ENCODE measurements at places on chromosomes 16 and 17. TPM values are rescaled to one million over a fixed set of nuclear protein-coding genes. Genes with fewer than 3 reads are reported as not detected.

- no peak for DNase-seq
Observed at GRCh38 chr17:42924891-42925290, 24.3 kb downstream of the G6PC1 start.

DNA sequence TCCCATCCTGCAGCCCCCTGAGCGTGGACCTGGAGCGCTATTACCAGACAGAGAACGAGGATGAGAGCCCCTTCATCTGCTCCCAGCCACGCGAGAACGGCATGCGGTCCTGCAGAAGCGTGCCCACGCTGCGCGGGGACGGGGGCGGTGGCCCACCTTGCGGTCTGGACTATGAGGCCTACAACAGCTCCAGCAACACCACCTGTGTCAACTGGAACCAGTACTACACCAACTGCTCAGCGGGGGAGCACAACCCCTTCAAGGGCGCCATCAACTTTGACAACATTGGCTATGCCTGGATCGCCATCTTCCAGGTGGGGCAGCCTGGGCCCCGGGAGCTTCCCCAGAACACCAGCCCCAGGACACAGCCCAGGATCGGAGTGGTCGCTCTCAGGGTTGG lies 12.0 kb downstream of the CACNA1G start:
- DNase-seq, result no peak

GRCh38 chr16:67258161-67258835 lies 9.5 kb downstream of the SLC9A5 start:
- DNase-seq, result no peak

DNA sequence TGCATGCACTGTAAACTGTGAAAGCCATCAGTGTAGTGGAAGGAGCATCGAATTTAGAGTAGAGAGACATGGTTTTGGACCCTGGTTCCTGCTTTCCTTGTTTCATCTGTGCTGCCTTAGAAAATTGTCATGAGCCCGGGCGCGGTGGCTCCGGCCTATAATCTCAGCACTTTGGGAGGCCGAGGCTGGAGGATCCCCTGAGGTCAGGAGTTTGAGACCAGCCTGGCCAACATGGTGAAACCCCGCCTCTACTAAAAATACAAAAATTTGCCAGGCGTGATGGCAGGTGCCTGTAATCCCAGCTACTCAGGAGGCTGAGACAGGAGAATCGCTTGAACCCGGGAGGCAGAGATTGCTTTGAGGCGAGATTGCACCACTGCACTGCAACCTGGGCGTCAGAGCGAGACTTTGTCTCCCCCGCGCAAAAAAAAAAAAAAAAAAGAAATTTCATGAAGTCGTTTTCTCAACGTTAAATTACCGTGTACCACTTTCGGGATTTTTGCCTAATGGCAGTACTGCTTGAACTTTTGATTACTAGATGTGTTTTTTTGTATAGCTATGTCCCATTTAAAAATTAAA lies 912 bp downstream of the COQ7 start:
- DNase-seq, result no peak

GRCh38 chr17:81681672-81682071 lies 1.9 kb downstream of the ARL16 start:
- DNase-seq, result no peak

DNA sequence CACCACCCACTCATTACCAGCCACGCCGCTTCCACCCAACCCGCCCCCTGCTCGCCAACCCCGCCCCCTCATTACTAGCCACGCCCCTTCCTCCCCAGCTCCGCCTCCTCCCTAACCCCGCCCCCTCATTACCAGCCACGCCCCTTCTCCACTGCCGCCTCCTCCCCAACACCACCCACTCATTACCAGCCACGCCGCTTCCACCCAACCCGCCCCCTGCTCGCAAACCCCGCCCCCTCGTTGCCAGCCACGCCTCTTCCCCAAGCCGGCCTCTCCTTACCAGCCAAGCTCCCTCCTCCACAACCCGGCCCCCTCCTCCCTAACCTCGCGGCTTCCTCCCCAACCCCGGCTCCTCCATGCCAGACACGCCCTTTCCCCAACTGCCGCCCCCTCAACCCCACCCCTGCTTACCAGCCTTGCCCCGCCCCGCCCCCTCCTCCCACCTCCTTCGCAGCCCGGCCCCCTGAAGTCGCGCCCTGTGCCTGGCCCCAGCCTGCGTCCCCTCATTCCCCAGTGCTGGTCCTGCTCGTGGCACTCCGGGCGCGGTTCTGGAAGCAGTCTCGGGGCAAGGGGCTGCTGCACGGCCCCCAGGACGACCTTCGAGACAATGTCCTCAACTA lies 7.3 kb downstream of the SLC22A31 start:
- DNase-seq, result no peak

- DNase-seq, result no peak
Observed at GRCh38 chr16:26087091-26087490, 395.3 kb downstream of the HS3ST4 start.

GRCh38 chr16:11605564-11605886 lies 18.8 kb upstream of the LITAF start:
- DNase-seq, result no peak

- DNase-seq, result no peak
Observed at GRCh38 chr16:65105171-65105570, 16.7 kb downstream of the CDH11 start.

DNA sequence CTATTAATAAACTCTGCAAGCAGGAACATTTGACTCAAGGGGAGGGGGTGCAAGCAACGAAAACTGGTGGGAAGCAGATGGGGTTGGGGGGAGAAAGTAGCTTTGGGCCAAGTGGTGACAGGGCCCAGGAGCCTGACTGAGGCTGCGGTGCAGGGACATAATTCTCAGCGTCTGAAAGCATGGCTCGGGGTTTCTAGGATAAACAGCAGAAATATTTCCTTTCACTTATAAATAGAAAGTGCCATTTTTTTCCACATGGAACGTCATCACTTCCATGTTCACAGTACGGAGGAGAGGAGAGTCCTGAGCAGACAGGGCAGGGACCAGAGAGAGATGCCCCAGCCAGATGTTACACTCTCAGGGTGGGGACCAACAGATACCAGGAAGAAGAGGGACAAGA lies 197.1 kb downstream of the ZFHX3 start:
- DNase-seq, result no peak

- DNase-seq, result no peak
Observed at GRCh38 chr16:57115168-57115513, 22.8 kb downstream of the CPNE2 start.

DNA sequence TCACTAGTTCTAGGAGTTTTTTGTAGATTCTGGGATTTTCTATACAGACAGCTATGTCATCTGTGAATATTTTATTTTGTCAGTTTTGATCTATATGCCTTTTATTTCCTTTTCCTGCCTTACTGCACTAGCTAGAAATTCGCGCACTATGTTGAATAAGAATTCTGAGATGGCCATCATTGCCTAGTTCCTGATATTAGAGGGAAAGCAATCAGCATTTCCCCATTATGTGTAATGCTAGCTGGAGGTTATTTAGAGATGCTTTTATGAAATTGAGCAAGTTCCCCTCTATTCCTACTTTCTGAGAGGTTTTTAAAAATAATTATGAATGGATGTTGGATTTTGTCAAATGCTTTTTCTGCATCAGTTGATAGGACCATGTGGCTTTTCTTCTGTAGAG lies 23.8 kb downstream of the MPRIP start:
- no peak for DNase-seq

GRCh38 chr16:16110111-16110490 lies 113.2 kb downstream of the ABCC6 start:
- DNase-seq, result no peak

GRCh38 chr17:48244814-48245213 lies 137.2 kb downstream of the SNX11 start:
- DNase-seq, result no peak

GRCh38 chr17:62708587-62708986 lies 81.1 kb downstream of the MRC2 start:
- DNase-seq, result no peak

DNA sequence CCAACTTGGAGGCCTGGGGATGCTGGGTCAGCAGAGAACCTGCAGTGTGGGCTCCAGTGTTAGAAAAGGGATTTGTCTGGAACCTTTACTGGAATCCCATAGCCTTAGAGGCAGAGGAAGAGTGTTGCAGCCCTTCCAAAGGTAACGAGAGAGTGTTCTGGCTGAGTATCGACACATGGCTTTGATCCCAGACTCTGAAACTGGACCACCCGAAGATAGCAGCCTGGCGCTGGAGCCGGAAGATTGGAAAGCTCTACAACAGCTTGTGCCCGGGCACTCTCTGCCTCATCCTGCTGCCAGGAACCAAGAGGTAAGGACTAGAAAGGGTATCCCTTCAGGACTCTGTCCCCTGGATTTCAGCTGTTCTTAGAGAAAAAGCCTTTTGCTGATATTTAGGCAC lies 39.7 kb downstream of the REXO5 start:
- no peak for DNase-seq

DNA sequence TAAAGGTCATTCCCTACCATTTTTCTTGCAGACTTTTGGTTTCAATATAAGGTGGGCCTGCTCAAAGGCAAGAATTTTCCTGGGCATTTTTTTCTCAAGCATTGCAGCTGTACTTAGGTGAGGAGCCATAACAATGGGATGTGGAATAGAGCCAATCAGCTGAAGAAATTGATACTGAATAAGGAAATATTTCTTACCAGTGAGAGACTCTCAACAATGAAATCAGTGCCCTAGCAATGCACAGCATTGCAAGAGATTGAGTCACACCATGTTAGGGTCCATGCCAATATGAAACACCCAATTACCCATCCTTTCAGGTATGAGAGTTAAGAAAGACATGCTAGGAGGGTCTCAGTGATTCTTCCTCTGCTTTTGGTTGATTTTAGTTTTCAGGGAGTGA lies 237.6 kb downstream of the SOX9 start:
- no peak for DNase-seq

- DNase-seq, result no peak
Observed at GRCh38 chr16:86584726-86585721, 6.7 kb downstream of the FOXL1 start.

GRCh38 chr16:66231452-66232160 lies 134.9 kb upstream of the CDH5 start:
- DNase-seq, result no peak

DNA sequence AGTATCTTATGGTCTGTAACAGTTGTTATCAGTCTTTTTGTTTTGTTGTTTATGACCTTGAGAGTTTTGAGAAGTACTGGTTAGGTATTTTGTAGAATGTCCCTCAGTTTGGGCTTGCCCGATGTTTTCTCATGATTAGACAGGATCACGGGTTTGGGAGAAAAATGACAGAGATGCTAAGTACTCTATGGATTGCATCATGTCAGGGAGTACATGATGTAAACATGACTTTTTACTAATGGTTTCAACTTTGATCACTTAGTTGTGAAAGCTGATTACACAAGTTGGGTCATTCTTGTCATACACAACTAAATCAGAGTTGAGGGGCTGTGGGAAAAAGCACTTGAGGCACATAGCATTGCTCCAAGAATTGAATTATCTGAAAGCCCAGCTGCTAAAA lies 94.7 kb upstream of the SIAH1 start:
- DNase-seq, result no peak

- DNase-seq, result no peak
Observed at GRCh38 chr17:9401434-9401833, 174.2 kb downstream of the STX8 start.

DNA sequence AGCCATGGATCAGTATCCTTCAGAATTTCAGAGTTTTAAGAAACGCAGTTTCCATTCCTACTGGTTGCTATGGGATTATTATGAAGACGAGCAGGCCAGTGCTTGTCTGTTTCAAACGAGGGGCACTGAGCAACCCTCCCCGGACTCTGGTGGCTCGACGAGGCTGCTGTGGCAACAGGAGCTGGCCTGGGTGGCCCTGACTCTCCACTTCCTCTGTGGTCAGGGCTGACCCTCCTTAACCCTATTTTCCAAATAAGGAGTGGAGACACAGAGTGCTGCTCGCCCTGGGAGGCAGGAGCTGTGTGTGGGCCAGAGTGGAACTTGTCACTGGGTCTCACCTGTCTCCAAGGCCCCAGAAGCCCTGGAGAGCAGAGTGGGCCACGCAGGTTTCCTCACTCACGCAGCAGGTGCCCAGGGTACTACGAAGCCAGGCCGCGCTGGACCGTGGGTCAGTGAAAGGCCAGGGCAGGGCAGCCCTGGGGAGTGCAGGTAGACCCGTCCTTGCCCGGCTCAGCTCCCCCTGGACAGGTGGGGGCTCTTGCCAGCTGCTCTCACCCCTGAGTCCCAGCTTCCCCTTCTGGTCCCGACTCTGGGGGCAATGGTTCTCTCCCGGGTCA lies 3.3 kb downstream of the GALNS start:
- DNase-seq, result no peak

DNA sequence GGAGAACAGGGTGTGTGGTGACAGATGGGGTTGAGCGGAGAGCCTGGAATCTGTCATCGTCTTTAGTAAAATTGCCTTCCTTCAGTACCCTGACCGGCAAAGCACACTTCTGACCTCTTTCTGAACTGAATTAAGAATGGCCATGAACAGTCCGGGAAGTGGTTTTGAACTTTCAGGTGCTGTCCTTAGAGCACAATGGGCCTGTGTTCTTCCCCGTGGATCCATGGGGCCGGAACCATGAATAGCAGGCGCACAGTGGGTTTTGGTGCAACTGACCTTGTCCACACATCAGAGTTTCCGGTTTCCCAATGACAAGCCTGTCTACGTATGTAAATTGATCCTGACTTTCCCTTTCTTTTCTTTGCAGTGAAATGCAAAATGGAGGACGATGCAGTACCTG lies 28.5 kb downstream of the GPRC5B start:
- DNase-seq, result no peak

DNA sequence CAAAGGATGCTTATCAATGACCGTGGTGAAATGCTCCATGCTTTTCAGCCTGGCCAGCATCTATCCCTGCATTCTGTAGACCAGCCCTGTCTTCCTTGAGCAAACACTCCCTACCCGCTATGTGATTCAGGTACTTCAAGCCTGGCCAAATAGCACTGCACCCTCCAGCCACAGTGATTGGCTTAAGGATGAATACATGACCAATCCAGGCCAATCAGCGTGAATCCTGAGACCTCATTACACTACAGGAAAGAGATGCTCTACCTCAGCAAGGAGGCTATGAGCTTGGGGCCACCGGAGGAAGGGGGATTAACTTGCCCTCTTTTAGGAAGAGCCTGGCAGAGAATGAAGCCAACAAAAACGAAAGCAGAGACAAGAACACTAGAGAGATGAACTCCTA lies 162.5 kb downstream of the ZNF423 start:
- DNase-seq, result no peak

DNA sequence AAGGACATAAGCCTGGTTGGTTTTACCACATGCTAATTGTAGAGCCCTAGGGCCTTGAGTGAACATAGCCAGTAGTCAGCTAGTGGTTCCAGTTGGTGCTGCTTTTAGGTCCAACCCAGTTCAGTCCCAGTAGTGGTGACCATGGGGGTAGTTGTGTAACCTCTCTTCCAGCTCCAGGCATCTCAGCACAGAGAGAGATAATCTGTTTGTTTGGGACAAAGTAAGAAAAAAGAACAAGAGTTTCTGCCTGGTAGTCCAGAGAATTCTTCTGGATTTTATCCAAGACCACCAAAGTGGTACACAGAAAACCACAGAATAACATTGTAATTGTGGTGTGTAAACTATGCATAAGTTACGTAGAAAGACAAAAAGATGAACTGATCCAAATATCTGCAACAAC lies 5.2 kb upstream of the CCL13 start:
- no peak for DNase-seq

Gene OSGIN1
- total RNA-seq, result 1.3 TPM

Gene EVPL
- total RNA-seq, result not detected

Gene CHST4
- total RNA-seq, result not detected

Gene CCL2
- total RNA-seq, result 50.3 TPM

Gene ASIC2
- not detected for total RNA-seq

Gene CCL4L2
- not detected for total RNA-seq

Gene RNF167
- total RNA-seq, result 105 TPM

Gene TK1
- 16.2 TPM for total RNA-seq

Gene CA7
- total RNA-seq, result not detected

Gene SLC47A1
- 2.4 TPM for total RNA-seq
